ENCODE measurements at places on chromosomes 16 and 17.

GRCh38 chr17:31318851-31319661 lies 2.4 kb downstream of the EVI2A start:
- DNase-seq, result no peak

GRCh38 chr17:5874486-5874885 lies 195.7 kb upstream of the WSCD1 start:
- DNase-seq, result no peak

- no peak for DNase-seq
Observed at GRCh38 chr17:58268774-58269556, 11.8 kb downstream of the MPO start.

GRCh38 chr17:61340431-61341209 lies 59.0 kb upstream of the TBX2 start:
- DNase-seq, result no peak

GRCh38 chr17:72863526-72864211 lies 228.8 kb downstream of the SLC39A11 start:
- no peak for DNase-seq
